ENCODE measurements at places on chromosomes 13 and 19.
A peak's percentile ranks its signal among the peaks of the same experiment; 100 is the strongest.

GRCh38 chr13:41458187-41458760, 924 bp downstream of the RGCC start:
- no peak for DNase-seq

GRCh38 chr19:14248578-14249011, 42.6 kb upstream of the ADGRL1 start:
- DNase-seq: no peak

DNA sequence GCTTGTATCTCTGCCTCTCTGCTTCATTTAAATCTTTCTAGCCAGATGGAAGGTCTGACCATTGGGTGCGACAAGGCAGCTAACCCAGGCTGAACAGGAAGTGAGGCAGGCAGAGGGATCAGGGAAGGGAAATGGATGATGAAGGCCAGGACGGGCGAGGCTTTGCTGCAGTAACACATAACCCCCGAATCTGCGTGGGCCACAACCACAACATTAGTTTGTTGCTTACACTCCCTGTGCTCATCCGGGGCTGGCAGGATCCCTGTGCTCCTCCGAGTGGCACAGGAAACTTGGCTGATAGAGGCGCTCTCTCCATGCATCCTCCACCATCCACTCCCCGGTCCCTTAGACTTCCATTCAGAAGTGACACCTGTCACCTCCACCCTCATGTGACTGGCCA, 1.1 kb upstream of the FLT3LG start:
- DNase-seq: no peak

DNA sequence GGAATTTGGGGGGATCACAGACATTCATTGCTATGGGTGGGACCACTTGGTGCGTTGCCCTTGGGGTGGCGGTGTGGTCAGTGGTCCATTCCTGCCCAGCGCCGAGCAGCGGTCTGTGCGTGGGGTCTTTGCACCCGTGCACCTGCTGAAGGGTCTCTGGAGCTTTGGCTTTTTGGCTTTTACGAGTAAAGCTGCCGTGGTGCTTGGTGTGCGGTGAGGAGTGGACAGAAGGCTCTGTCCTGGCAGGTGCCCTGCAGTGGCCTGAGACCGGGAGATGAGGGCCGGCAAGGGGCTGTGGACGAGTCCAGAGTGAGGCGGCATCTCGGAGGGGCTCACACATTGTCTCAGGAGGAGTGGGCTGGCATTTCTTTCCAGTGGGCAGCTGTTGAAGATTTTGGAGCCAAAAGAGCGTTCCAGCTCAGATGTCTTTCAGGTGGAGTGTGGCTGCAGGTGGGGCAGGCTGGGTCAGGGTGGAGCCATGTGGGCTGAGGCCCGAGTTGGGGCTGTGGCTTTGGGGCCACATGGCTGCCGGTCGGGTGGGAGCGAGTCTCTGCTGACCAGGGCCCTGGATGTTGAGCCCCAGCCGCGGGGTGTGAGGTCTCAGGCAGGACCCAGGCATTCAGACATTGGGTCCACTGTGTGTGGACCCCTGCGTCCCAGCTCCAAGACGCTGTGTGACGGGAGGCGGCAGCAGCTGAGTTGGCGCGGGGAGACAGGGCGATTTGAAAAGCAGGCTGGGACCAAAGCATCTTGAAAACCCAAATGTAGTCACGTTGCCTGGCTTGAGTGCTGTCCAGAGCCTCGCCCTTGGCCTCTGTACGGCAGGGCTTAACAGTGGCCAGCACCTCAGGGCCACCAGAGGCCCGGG, 11.7 kb downstream of the GNA11 start:
- DNase-seq: no peak

DNA sequence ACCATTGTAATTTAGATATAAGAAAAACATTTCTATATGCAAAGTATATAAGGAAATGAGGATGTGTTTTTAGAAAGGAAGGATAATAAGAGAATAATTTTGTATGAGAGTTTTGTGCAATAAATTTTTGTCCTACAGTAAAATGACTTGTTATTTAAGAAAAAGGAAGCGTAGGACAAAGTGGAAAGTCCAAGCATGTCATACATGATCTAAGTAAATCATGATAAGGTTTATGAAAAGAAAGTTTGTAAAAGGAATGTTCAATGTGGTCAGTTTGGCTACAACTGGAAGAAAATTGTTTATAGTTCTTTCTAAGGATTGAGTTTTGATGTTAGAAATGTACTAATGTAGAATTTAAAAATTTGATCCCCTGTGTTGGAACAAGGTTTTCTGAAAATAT, 222.3 kb downstream of the KATNAL1 start:
- DNase-seq: no peak

GRCh38 chr19:46368116-46368515, 21.2 kb downstream of the PPP5C start:
- no peak for DNase-seq

DNA sequence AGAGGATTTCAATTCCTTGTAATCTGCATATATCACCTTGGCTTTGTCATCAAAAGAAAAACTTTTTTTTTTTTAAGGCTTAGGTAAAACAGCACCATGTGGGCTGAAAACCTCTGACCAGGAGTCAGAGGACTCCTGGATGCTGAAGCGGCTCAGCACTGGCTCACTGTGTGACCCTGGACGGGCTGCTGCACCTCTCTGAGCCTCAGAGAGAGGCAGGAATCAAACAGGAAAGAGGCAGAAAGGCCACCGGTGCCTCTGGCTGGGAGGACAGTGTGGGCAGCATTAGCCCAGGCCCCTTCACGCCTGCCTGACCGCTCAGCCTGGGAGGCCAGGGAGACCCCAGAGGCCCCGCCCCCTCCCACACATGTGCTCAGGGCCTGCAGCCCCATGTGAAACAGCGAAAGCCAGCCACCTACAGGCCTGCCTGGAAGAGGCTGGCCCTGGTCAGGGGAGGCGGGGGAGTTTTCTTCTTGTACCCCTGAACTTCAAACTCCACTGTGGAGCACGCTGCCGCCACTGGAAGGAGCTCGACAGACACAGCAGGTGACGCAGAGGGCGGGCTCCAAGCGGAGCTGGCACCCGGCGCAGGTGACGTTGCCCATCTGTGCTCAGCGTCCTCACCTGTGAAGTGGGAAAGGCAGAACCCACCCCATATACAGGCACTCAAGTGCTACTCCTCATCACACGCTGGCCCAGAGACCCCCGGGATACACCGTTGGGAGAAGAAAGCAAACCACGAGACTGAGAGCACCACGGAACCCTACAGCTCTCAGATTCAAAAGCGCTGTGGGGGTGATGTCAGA, 39.7 kb downstream of the MLLT1 start:
- DNase-seq: no peak

DNA sequence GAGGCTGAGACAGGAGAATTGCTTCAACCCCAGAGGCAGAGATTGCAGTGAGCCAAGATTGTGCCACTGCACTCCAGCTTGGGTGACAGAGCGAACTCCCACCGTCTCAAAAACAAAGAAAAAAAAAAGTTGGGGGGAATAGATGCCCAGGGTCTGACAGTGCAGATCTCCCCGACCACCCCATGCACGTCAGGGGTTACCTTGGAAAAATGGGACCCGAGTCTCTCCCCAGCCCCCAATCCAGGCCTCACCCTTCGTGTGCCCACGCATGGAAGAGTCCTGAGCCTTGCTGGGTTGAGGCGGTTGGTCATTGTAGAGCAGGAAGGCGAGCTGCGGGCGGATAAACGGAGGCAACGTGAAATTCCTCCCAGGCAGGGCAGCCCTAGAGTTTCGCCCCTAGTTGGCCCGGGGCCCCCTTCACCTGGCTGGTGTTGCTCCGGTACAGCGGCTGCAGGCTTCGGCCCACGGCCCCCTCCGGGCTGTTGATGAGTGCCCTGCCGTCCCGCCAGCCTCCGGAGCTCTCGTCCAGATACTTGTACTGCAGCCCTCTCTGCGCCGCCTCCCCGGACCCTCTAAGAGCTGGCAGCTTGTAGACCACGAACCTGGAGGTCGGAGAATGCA, 588 bp downstream of the DNASE2 start:
- no peak for DNase-seq

- DNase-seq: no peak
Observed at GRCh38 chr13:93375491-93375890, 148.9 kb downstream of the GPC6 start.

DNA sequence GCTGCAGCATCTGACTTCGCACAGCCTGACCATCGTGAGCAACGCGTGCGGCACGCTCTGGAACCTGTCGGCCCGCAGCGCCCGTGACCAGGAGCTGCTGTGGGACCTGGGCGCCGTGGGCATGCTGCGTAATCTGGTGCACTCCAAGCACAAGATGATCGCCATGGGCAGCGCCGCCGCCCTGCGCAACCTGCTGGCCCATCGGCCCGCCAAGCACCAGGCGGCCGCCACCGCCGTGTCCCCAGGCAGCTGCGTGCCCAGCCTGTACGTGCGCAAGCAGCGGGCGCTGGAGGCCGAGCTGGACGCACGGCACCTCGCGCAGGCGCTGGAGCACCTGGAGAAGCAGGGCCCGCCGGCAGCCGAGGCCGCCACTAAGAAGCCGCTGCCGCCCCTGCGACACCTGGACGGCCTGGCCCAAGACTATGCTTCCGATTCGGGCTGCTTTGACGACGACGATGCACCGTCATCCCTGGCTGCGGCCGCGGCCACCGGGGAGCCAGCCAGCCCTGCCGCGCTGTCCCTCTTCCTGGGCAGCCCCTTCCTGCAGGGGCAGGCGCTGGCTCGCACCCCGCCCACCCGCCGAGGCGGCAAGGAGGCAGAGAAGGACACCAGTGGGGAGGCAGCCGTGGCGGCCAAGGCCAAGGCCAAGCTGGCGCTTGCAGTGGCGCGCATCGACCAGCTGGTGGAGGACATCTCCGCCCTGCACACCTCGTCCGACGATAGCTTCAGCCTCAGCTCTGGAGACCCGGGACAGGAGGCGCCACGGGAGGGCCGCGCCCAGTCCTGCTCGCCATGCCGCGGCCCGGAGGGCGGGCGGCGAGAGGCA, 13.6 kb downstream of the C19orf25 start:
- no peak for DNase-seq

DNA sequence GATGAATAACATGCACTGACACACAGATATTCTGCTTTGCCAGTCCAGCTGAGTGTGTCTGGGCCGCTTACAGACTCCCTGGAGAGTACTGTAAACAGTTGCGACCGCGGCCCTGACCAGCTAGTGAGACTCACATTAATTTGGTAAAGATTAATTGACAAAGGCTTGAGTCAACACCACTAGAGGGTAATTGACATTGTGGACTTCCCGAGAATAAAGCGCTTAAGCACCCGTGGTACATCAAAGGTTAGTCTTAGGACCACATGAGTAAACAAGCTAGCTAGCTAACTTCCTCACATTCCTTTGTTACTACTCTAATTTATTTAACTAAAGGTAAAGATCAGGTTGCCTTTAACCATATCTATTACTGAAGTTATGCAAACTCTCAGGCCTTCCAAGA, 624.4 kb upstream of the ARGLU1 start:
- DNase-seq: no peak

- no peak for DNase-seq
Observed at GRCh38 chr13:26618726-26619125, 61.2 kb downstream of the WASF3 start.

DNA sequence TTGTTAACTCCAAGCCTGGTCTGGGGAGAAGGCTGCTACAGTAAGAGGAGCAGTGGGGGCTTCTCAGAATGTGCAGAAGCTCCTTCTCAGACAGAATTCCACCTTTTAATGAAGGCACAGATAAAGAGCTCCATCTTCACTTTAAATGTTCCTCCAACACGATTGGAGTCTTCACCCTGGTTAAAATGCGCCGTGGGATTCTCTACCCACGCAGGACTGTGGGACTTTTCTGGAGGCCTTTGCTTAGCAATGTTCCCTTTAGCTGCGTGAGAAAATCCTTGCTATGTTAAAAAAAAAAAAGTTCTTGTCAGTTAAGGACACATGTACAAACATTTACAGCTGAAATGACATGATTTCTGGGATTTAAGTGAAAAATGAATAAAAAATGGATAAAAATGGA, 546.3 kb downstream of the MYO16 start:
- no peak for DNase-seq

DNA sequence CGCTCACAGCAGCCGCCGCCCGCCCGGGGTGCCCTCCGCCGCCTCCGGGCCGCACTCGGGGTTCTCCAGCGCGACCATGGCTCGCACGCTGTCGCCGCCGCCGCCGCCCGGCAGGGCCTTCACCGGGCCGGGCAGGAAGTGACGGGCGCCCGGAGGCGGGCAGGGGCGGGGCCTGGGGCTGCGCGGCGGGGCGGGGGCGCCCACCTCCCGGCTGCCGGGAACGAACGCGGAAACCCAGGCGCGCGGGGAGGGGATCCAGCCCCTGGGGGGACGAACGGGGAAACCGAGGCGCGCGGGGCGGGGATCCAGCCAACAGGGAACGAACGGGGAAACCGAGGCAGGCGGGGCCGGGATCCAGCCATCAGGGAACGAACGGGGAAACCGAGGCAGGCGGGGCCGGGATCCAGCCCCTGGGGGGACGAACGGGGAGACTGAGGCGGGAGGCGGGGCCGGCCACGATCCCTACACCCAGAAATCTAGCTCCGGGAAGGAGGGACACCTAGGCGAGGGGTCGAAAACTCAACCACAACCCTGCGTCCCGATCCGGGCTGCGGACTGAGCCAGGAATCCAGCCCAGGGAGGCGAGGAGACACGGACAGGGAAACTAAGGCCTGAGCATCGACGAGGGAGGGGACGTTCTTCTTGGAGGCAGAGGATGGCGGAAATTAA, at the start of gene R3HDM4:
Gene R3HDM4 (minus strand): TSS at position 140 of the 669 bp plus-strand sequence. CDS start 62 bp downstream, at position 78.
- peak; percentile 59 for DNase-seq

GRCh38 chr19:6828306-6828697, 55.8 kb downstream of the VAV1 start:
- no peak for DNase-seq

GRCh38 chr13:108120856-108121255, 94.5 kb downstream of the LIG4 start:
- DNase-seq: no peak

DNA sequence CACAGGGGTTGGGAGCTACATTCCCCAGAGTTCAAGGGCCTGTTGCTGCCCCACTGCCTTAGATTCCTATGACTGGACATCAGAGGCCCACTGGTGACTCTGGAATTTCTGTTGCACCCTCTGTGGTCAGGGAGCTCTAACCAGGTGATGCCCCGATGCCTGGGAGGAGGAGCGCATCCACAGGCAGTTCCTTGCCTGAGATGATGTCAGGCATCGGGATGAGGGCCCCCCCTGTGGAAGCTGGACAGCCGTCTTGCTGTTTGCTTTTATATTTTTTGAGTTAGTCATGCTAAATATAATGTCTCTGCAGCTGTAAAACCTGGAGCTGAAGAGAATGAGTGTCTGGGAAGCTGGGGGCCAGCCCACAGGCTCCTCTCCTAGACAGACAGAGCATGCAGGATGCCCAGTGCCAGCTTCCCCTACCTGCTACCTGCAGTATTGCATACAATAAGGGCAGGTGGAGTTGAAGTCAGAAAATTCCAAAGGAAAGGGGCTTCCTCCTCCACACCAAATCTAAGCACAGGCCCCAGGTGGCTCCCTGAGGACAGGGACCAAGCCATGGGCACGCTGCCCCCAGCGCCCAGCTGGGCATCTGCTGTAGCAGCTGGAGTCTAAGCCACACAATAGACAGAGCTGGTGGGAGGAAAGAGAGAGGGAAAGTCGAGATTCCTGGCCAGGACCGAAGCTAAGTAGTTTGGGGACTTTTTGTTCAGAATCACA, 16.2 kb downstream of the COL4A2 start:
- DNase-seq: no peak

DNA sequence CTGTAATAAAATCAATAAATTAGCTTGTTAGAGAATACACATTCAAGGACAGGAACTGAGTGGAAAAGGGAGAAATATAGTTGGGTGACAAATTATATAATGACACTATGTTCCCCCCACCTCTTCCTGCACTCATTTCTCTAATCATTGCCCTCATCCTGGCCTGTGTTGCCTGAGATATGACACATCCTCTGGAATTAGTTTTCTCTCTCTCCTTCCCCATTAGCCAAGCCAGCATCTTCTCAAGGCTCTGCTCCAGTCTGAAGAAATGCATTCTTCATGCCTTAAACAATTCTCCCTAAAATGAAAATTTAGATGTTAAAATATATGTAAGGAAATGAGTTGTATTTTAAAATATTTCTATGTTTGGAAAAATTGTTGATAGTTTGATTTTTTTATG, 280.3 kb downstream of the POU4F1 start:
- DNase-seq: no peak

All from activated CD4-positive, CD25-positive, alpha-beta regulatory T cell treated with anti-CD3 and anti-CD28 coated beads, Interleukin-2, amount 50 U/mL, for 16 hours (primary cell).